ENCODE measurements at places on chromosomes 11 and 22.
A peak's percentile ranks its signal among the peaks of the same experiment; 100 is the strongest.

GRCh38 chr11:67045314-67045713 is 11.3 kb upstream of the RHOD start:
- no peak for DNase-seq

- DNase-seq: peak; percentile 42
Measured at GRCh38 chr11:132718711-132719671, 813.3 kb downstream of the OPCML start.

DNA sequence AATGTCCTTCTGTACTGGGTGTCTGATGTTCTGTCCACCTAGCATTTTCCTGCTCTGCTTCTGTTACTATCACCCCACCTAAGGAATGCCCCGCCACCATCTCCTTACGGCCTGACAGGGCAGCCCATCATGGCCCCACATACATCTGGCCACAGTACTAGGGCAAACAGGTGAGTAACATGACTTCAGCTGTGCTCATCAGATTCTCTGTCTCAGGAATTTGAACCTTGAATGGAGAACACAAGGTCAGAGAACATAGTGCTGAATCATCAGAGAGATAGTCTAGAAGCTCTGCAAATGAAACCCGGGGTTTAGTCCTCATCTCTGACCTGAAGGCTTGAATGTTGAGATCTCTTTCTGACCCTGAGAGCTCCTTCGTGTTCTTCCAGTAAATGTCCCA is 32.4 kb downstream of the ZC3H12C start:
- no peak for DNase-seq

GRCh38 chr11:127496165-127496564 is 495.6 kb upstream of the KIRREL3 start:
- no peak for DNase-seq

DNA sequence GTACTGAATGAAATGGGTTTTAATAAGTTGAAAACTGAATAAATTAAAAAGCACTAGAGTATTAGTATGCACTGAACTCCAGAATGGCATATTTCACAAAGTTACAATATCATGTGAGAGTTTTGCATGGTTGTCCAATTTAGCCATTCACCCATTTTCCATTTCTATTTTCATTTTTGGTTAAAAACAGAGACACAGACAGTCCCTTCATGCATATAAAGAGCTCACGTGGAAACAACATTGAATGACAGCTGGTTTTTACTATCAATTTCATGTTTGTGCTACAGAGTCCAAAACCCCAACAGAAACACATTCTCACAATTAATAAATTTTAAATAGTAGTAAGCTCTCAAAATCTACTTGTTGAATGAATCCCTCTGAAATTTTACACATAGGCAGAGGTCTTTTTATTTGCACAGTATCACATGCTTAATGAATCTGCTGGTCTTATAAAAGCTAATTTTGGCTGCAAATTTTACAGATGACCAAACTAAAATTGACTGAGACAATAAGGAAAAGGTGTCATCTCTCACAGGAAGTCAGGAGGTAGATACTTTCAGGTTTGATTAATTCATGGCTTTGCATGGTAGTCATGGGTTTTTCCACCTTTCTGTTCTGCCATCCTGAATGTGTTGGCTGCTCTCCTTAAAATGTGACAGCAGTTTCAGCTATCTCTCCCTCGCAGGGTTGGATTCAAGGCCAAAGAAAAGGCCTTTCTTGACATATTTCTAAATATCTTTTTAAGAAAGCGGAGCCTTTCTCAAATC is 20.6 kb upstream of the DDI1 start:
- no peak for DNase-seq

DNA sequence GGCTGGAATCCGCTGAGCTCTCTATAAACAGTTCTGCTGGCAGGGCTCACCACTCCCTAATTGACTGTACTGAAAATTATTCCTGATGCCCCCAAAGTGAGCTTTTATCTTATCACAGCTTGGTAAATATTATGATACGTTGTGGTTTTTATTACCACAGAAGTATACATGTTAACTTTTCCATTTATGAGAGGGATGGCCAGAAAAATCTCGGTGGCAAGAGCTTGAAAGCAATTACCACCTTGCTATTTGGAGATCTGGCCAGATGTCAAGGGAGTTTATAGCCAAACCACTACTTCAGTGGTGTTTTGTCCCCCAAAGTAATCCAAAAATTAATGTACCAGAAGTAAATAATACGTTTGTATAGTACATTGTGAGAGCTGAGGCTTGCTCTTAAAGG is 75.4 kb upstream of the RCN1 start:
- no peak for DNase-seq

DNA sequence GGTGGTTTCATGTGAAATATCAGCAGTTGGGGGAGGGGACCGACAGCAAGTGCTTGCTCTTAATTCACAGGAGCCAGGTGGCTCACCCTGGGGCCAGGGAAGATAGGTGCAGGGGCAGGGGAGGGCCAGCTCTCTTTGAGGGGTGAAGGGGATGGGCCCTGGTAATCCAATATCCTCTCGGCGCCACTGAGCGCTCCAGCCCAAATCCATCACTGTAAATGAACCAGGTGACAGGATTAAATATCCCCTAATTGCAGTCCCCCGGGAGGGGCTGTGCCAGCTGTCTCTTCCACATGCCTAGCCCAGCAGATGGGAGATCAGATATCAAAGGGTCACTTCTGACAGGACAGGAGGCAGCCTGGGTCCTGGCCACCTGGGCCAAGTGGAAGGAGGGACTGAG is 531.8 kb upstream of the CADM1 start:
- DNase-seq: no peak

- DNase-seq: no peak
Measured at GRCh38 chr22:45742866-45743450, 71.3 kb downstream of the ATXN10 start.

GRCh38 chr11:74493791-74494630 is 487 bp upstream of the LIPT2 start:
- no peak for DNase-seq

- no peak for DNase-seq
Measured at GRCh38 chr22:22479999-22480532, 28.5 kb downstream of the ZNF280B start.

DNA sequence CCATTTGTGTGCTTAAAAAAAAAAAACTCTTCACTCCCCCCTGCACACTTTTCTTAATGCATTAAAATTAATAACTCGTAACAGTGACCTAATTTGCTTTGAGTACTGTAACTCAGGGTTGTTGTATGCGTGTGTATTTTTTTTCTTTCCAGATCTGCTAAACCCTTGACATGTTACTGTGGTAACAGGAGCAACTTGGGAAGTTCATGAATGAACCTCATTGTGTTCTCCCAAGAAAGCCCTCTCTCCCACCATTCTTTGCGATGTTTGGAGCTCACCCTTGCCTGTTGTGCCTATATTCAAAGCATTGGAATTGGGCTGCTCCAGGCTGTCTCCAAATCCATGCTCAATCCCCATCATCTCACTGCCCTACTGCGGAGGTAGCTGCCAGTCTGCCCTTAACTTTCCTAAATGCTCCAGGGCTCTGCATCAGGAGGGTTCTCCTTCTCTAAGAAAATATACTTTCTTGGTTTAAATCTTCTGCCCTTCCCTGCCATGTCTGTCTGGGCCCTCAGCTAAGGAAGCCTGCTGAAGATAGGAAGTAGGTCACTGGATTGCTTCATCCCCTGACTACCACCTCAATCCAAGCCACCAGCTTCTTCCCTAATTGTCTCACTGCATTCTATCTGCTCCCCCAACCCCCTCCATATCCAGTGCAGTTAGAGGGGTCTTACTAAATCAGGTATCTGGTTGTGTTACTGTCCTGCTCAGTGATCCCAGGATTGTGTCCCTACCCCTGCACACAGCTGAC is 70.3 kb downstream of the KIRREL3 start:
- DNase-seq: no peak

DNA sequence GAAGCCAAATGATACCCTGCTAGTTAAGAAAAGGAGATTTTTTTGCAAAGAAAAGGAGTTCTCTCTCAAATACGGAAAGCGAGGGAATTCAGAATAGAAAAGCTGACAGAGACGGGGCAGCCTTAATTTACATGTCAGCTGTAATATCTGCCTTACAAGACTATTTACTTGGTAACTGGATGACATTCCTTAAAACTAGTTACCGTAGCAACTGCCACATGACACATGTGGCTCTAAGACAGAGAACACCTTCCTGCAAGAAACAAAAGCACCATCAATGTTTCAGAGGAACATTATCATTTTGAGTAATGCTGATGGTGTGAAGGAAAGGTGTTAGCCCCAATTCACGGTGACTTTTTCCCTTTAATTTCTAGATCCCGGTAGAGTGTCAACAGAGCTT is 222.1 kb downstream of the LRRC4C start:
- no peak for DNase-seq

DNA sequence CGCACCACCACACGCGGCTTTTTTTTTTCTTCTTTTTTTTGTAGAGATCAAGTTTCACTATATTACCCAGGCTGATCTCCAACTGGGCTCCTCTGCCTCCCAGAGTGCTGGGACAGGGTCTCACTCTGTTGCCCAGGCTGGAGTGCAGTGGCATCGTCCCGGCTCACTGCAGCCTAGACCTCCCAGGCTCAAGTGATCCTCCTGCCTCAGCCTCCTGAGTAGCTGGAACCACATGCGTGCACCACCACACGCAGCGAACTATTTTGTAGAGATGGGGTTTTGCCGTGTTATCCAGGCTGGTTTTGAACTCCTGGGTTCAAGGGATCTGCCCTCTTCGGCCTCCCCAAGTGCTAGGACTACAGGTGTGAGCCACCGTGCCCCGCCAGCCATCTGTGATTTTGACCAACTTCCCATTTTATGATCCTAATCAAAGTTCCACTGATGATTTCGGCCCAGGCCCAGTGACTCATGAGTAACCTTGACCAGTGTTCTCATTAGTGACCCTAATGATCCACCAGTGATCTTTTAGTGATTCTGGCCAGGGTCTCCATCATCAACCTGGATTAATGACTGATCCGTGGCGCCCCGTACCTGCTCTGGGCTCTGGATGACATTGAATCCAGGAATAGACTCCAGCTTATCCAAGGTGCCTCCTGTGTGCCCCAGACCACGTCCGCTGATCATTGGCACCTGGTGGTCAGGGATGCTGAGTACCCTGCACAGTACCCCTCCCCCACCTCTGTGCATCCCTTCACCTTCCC is 1.7 kb downstream of the TYMP start:
- DNase-seq: no peak

Measured in stimulated activated naive CD4-positive, alpha-beta T cell treated with Interleukin-2 at 50 U/mL for 16 hours (primary cell).